ENCODE measurements at places on chromosomes 5 and 9.

- DNase-seq = no peak
These were observed 292.0 kb upstream of the DMRT1 start for GRCh38 chr9:549455-549997.

DNA sequence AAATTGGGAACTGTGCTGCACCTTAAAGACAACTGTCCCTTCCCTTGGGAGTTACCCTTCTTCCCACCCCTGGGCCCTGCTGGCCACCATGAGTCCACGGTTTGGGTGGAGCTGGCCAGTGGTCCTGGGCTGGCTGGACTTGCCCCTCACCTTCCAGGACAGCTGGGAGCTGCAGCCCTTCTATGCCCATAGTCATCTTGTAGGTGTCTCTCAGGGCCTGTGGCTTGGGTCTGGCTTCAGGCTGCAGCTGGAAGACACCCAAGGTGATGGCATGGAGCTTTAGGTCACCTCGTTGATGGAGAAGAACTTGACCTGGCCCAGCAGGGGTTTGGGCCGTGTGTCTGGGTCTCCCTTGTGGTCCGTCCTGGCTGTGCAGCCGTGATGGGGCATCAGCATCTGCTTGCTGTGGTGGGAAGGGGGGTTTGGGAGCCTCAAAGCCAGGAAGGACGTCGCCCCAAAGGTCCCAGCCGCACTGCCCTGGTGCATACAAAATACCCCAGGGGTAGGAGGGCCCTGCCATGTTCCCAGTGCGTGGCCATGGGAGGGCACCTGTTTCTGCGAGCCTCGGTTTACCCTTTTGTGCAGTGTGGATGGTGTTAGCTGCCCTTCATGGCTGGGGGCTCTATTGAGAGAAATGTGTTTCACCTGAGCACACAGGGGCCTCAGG lies 8.9 kb downstream of the WNK2 start:
- no peak for DNase-seq

GRCh38 chr5:56671571-56671970 lies 143.8 kb upstream of the MAP3K1 start:
- DNase-seq = no peak

DNA sequence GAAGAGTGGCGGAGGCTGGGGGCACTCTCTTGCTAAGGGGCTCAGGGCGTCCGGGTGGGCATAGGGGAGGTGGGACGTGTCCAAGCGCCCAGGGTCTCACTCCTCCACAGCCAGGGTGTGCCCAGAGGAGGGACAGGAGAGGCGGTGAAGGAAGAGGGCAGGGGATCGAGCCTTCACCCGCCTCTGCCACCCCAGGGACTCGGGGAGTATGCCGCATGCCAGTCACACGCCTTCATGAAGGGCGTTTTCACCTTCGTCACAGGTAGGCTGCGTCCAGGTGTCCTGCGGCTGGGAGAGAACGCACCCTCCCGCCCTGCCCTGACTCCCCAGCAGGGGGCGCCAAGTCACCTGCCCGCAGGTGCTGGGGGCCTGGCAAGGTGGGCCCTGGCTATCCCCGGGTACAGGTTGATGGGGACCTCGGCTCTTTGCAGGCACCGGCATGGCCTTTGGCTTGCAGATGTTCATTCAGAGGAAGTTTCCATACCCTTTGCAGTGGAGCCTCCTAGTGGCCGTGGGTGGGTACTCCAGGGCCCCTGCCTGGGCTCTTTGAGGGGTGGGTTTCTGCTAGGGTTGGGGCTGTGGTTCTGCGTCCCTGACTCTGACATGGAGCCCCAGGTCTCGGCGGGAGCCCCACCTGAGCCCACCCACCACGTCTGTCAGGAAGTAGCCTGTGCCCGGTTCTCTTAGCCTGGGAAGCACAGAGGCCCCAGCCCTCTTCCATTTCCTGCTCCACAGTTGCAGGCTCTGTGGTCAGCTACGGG lies 552 bp downstream of the TMEM141 start:
- DNase-seq = peak; percentile 40

- DNase-seq = no peak
These were observed 25.0 kb downstream of the CEP120 start for GRCh38 chr5:123398058-123398733.
